ENCODE measurements at places on chromosomes 5 and 9.

DNA sequence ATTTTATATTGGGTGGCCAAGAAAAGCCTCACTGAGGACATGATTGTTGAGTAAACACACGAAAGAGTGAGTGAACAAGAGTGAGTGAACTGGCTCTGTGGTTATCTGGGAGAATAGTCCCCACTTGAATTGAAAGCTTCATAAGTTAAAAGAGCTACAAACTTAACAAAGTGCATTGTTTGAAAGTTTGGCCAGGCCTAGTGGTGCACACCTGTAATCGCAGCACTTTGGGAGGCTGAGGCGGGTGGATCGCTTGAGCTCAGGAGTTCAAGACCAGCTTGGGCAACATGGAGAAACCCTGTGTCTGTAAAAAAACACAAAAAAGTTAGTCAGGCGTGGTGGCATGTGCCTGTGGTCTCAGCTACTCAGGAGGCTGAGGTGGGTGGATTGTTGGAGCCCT, 26.9 kb downstream of the SMC2 start:
- no peak for DNase-seq

DNA sequence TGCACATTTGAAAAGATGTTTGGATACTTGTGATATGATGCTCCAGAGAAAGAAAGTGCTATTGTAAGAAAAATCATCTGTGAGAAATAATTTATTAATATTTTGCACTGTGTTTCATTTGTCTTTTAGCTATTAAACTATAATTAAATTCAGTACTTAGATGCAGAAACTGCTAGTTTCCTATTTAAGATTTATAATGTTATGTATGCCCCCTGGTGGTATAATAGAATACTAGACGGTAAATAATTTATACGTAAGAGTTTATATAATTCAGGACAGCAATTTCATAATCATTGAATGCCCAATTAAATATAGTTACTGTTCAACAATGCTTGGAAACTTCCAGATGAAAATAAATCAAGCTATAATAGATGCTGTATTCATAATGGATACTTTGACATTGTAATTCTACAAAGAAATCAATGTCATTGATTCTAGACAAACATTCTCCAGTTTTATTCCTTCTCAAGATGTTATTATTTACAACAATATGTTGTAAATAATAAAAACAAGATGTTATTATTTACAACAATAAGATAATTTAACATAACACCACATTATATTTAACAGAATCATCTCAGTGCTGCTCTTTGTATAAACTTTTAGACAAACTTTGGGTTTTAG, 101.0 kb downstream of the TMEM232 start:
- DNase-seq: no peak

- no peak for DNase-seq
These were observed 153.4 kb upstream of the TLX3 start for GRCh38 chr5:171155621-171156020.

GRCh38 chr5:88951457-88951856, 68.5 kb upstream of the MEF2C start:
- DNase-seq: no peak

DNA sequence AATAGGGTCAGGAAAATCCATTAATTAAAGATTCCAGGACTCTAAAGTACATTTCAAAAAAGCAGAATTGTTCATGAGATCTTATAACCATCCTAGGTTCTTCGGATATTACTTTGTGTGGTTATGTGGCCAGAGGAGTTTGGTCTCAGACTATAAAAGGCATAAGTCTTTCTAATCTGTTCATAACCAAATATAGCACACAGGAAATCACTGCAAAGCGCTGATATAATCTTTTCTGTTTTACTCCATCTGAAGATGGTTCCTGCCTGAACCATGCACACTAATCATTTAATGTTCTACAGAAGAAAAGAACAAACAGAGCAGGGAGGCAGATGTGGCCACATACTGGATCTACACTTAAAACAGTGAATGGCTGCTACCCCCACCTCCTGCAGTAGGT, 182.8 kb downstream of the SEMA5A start:
- no peak for DNase-seq

DNA sequence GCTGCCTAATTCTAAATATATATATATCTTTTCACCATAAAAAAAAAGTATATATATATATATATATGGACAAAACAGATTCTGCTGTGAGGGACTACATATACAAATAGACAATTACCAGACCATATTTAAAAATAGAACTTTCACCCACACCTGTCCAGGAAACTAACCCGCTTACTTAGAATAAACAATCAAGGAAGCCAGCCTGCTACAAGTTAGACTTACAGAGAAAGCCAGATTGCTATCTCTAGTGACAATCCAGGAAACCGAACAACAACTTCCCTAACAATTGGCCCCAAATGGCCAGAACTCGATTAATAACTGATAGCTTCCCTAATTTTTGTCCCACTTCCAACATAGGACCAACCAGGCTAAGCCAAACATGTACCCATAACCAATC, 5.9 kb downstream of the GLDC start:
- DNase-seq: no peak

DNA sequence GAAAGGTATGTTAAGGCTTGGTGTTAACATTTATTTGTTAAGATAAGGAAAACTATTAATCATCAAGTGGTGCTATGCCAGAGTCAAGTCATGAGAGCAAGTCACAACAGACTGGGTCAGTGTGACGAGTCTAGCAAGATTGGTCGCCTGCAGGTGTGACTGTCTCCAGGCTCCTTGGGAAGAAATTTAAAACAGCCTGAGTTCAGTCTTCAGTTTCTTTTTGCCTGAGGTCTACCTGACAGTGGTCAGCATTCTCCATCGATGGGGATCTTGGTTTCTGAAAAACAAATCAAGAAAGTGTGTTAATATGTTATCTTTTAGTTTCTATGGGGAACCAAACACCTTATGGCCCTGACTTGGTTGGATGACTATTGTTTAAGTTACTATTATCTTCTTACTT, 56.3 kb downstream of the CETN3 start:
- DNase-seq: no peak

GRCh38 chr9:113651896-113652295, 188.4 kb downstream of the RGS3 start:
- DNase-seq: no peak

- DNase-seq: no peak
These were observed 27.9 kb downstream of the MCTP1 start for GRCh38 chr5:95256991-95257390.

GRCh38 chr5:60792438-60792837, 51.6 kb downstream of the ELOVL7 start:
- no peak for DNase-seq

Measured in GDM1 (cell line).